Karpas-422 (cell line): ENCODE measurements at places on chromosomes 3 and 15.

- H3K4me1 ChIP-seq = no peaks in the 10 kb centered on the region
- no peaks in the 10 kb centered on the region for H3K27me3 ChIP-seq
- H3K4me3 ChIP-seq = no peak overlapping the region
- H3K36me3 ChIP-seq = no peaks in the 10 kb centered on the region
- no peak overlapping the region for H3K27ac ChIP-seq
These were observed 442.0 kb downstream of the MAGI1 start for GRCh38 chr3:65596571-65597225.

DNA sequence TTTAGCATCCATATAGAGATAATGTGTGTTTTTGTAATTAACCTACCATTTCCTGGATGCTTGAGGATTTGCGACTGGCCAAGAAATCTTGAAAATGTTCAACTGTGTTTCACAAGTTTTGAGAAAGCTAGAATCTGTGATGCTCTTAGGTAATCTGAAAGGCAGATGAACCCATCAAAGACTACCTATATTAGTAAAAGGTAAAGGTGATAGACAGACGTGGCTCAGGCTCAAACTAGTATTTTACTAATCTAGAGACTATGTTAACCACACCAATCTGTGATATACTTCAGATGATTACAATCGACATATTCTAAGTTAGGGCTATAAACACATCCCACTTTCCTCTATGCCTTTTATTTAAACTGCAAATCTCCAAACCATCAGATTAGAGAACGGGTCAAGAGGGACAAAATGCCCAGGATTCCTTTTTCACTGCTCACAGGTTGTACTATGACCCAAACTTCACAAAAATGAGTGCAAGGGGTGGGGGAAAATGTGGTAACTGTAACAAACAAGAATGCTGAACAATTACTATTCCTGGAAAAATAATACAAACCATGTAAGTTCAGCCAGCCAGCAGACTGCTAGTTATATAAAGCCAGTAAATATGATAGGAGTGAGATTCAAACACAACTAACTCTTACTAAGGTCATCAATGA is 295.1 kb downstream of the FOXP1 start:
- H3K36me3 ChIP-seq = peaks cover 33% of the 10 kb centered on the region
- H3K4me3 ChIP-seq = no peak overlapping the region
- H3K4me1 ChIP-seq = peaks cover 25% of the 10 kb centered on the region
- no peaks in the 10 kb centered on the region for H3K27me3 ChIP-seq
- H3K27ac ChIP-seq = no peak overlapping the region

GRCh38 chr3:18428036-18428435 is 2.9 kb upstream of the SATB1 start:
- no peak overlapping the region for H3K27ac ChIP-seq
- no peaks in the 10 kb centered on the region for H3K36me3 ChIP-seq
- no peak for DNase-seq
- no peak overlapping the region for H3K4me3 ChIP-seq

GRCh38 chr3:146558781-146559180 is 14.4 kb upstream of the PLSCR1 start:
- no peaks in the 10 kb centered on the region for H3K27me3 ChIP-seq
- DNase-seq = no peak
- no peak overlapping the region for H3K27ac ChIP-seq
- H3K4me3 ChIP-seq = no peak overlapping the region
- H3K36me3 ChIP-seq = no peaks in the 10 kb centered on the region
- no peaks in the 10 kb centered on the region for H3K4me1 ChIP-seq

DNA sequence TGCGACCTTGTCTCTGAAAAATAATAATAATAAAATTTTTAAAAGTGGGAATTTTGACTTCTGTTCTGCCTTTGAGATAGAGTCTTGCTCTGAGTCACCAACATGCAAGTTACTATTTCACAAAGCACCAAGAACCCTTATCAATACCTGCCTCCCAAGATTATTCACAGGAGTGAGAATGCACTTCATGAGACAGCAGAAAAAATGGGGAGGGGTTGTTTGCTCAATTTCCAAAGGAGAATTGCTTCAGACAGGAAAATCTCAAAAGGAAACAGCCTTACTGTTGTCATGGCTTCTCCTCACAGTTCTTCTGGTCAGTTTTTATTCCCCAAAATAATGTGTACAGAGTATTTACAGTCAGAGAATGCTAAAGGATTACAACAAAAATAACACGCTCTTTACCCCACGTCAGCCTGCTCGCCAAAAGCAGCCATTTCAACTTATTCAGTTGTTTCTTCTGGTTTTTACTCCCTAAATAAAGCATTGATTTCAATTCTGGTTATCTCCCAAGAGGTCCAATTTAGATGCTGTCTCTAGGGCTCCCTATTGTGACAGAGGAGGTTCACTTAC is 89.0 kb downstream of the PPCDC start:
- H3K27me3 ChIP-seq = no peaks in the 10 kb centered on the region
- H3K36me3 ChIP-seq = no peaks in the 10 kb centered on the region
- peaks cover 8% of the 10 kb centered on the region for H3K4me1 ChIP-seq
- H3K27ac ChIP-seq = no peak overlapping the region
- H3K4me3 ChIP-seq = no peak overlapping the region
- DNase-seq = no peak

GRCh38 chr3:160319322-160319721 is 79.7 kb downstream of the IFT80 start:
- no peak overlapping the region for H3K27ac ChIP-seq
- peaks cover 5% of the 10 kb centered on the region; the same call in 1 of the 2 replicates for H3K4me1 ChIP-seq
- DNase-seq = no peak
- no peaks in the 10 kb centered on the region; the same call in none of the 2 replicates for H3K36me3 ChIP-seq
- H3K27me3 ChIP-seq = no peaks in the 10 kb centered on the region

GRCh38 chr3:133259767-133260166 is 140.1 kb upstream of the BFSP2 start:
- no peaks in the 10 kb centered on the region for H3K27me3 ChIP-seq
- no peaks in the 10 kb centered on the region for H3K4me1 ChIP-seq
- H3K4me3 ChIP-seq = no peak overlapping the region
- no peaks in the 10 kb centered on the region for H3K36me3 ChIP-seq
- DNase-seq = no peak
